Cortex of kidney (tissue), 1 donor: ENCODE measurements at places on chromosomes 6 and 20.

- no peak for DNase-seq
Measured at GRCh38 chr6:166724576-166724975, 97.5 kb upstream of the RPS6KA2 start.

- no peak for DNase-seq
Measured at GRCh38 chr6:137744877-137745276, 122.2 kb upstream of the TNFAIP3 start.

- DNase-seq: no peak
Measured at GRCh38 chr6:31740397-31741223, 805 bp downstream of the MSH5 start.

DNA sequence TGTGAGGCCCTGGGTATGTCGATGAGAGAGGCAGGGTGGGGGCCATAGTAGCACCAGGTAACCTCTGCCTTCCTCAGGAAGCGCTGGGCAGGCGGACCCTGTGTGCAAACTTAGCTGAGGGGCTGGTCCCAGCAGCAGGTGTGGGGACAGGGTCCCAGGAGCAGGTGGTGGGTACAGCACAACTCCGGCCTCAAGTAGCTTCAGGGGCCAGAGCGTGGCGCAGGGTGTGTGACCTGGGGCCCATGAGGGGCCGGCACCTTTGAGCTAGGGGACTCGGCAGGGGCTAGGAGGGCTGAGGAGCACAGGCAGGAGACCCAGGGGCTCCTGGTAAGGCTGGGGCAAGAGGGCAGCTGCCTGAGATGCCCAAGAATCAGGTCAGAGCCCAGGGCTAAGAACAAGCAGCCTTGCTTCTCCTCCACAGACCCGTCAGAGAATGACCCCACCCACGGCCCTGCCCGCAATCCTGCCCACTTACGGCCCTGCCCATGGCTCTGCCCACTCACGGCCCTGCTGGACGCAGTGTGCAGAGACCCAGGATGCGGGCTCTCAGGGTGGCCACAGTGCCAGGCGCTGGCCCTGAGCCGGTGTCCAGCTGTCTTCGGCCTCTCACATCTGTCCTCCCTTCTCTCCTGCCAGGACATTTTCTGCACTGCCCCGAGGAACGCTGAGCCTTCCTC, 30.9 kb downstream of the CHRNA4 start:
- no peak for DNase-seq

- DNase-seq: no peak
Measured at GRCh38 chr6:133817460-133818047, 71.4 kb upstream of the TCF21 start.

DNA sequence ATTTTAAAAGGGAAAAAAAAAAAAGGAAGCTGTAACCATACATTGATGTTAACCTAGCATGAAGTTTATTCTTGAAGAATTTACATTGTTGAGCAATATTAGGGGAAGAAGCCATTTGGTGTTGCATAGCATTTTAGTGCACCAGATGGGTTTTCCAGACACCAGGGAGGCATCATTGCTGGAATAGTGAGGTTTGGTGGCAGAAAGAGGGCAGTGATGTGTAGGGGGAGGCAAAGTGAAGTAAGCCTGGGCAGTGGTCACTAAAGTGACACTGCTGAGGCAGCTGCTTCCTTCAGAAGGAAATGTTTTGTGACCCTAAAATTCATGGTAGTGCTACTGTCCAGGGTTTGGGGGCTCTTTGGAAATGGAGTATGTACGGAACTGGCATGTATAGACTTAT, 2.6 kb downstream of the TOMM6 start:
- no peak for DNase-seq

GRCh38 chr20:36865861-36866149, 10.1 kb upstream of the TLDC2 start:
- no peak for DNase-seq
